Right cardiac atrium (tissue), 5 donors: ENCODE measurements at places on chromosomes 13 and 19.

GRCh38 chr13:43835701-43836100 is 43.8 kb downstream of the CCDC122 start:
- DNase-seq: no peak

- no peak for DNase-seq
These were observed 99.6 kb upstream of the HTR2A start for GRCh38 chr13:46996316-46997030.

DNA sequence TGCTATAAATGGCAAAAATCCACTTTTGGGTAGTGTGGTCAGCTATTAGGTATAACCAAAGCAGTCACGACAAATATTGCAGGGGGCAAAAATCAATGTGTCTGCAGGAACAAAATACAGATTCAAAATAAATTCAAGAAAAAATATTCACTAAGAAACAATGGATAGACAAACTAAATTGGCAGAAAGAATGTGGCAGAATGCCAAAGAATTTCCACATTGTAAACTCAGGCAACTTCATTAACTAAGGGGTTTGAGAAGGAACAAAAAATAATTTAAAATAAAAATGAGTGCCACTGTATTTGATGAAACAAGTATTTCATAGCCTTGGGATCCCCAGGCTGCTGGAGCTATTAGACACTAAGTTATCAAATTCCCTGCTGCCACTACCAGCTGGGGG is 193.1 kb downstream of the VWA8 start:
- no peak for DNase-seq

DNA sequence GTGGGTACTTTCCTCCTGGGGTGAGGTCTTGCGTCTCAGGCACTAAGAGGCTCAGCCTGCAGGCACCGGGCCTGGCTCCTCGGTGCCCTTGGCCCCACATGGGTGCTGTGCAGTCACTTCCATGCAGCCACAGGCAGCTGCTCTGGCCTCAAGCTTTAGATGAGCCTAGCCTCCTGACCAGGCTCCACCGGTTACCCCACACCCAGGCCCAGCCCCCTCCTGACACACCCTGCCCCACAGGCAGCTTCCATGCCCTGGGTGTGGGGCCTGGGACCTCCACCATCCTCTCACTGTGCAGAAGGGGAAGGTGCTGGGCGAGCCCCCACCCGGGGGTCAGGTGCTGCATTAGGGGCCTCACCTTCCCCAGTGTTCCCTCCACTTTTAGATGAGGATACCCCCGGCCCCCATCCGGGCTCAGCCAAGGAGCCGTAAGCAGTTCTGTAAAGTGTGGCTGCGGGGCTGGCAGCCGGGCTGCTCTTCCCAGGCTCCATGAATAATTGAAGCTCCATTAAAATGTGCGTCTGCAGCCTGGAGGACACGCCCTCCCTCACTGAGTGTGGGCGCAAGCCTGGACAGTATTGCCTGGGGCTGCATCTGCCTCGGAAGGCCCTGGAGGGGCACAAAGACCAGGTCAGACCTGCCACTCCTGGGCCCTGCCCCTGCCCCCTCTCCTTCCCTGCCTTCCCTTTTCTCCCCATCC is 72.5 kb upstream of the KCTD15 start:
- no peak for DNase-seq

- DNase-seq: no peak
These were observed 2.2 kb upstream of the ZNF28 start for GRCh38 chr19:52823676-52824075.

DNA sequence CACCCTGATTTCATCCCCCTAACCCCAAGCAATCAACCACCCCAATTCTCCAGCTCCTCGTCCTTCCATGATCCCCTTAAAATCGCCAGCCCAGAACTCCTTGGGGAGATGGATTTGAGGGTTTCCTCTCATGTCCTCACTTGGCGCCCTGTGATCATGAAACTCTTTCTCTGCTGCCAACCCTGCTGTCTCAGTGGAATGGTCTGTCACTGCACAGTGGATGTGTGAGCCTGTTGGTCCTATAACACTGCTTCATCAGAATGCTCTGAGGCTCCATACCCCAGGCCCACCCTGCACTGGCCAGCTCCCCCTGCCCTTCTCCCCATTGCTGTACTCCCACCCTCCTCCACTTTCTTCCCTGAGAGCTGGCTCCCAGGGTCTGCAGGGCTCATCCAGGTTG is 12.6 kb upstream of the ZNF792 start:
- peak; percentile 29 for DNase-seq

- no peak for DNase-seq
These were observed 14.2 kb upstream of the PNMA8C start for GRCh38 chr19:46442808-46443450.

- DNase-seq: no peak
These were observed 1.6 kb downstream of the SERTAD3 start for GRCh38 chr19:40442328-40443130.

GRCh38 chr13:46604226-46604990 is 51.4 kb downstream of the LRCH1 start:
- no peak for DNase-seq

DNA sequence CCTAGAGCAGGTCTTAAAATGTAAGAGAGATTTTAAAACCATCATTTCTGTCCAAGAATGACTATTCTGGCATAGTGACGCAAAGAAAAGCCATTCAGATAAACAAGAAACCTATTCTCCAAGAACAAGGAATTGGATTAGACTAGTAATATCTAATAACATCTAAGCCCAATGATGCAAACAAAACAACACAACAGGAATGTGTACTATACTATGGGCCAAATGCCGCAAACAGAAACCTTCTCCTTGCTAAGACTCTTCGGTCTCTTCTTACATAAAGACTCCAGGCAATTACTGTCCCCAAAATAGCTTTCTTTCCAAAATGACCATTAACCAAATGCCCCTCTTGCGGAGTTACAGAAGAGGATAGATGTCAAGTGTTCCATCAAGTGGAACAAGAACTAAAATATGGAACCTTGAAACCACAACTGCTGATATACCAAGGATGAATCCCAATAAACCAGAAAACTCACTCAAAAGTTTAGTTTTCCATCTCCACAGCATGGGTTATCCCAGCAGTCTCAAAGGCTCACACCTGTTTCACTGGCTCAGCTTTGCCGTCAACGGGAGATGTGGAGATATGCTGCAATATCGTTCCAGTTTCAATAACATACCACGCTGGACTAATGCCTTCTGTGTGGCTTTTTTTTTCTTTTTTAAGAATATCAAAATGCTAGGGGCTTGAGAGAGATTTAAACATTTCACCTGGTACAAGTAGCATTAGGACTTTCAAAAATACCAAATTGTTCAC is 76.2 kb downstream of the FOXO1 start:
- no peak for DNase-seq
